ENCODE measurements at places on chromosomes 12 and 14. TPM values are rescaled to one million over a fixed set of nuclear protein-coding genes. Genes with fewer than 3 reads are reported as not detected.

DNA sequence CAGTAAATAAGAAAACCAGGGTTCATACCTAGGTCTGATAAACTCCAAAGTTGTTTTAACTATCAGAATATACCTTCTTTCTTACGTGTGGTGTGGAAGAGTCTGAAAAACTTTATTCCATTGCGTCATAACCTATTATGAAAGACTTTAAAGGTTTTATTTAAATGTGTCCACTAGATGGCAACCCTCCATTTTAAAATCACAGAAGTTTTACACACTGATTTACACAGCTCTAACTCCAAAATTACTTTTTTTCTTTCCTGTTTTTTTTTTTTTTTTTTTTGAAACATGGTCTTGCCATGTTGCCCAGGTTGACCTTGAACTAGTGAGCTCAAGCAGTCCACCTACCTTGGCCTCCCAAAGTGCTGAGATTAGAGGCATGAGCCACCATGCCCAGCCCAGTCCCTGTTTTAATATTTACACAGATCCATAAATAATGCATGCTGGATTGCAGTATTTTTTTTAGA is 17.3 kb upstream of the TMPRSS12 start:
- no peak for DNase-seq
- no peak overlapping the region for H3K4me3 ChIP-seq
- H3K27me3 ChIP-seq: no peaks in the 10 kb centered on the region
- no peaks in the 10 kb centered on the region for H3K36me3 ChIP-seq
- no peaks in the 10 kb centered on the region for H3K4me1 ChIP-seq

DNA sequence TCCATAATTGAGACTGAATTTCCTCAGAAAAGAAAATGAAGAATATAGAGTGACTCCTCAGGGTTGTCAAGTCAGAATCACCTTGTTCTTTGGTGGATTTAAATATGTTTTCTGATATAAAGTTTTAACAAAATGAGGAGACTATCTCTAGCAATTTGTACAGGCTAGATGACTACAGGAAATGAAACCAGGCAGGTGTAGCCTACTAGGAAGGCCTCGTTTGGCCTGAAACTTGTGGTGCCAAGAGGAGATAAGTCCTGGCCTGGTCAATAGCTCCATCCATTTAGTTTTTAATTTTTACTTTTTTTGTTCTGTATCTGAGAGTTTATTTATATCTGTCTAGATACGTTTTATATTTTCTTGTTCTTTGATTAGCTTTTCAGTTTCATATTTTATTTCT is 41.5 kb downstream of the SNAPC1 start:
- no peak for DNase-seq
- H3K27ac ChIP-seq: no peak overlapping the region
- no peaks in the 10 kb centered on the region for H3K36me3 ChIP-seq
- H3K4me3 ChIP-seq: no peak overlapping the region
- H3K4me1 ChIP-seq: no peaks in the 10 kb centered on the region

GRCh38 chr14:88269806-88270420 is 53.2 kb downstream of the KCNK10 start:
- no peaks in the 10 kb centered on the region for H3K36me3 ChIP-seq
- no peak for DNase-seq
- peaks cover 32% of the 10 kb centered on the region for H3K27me3 ChIP-seq
- no peak overlapping the region for H3K27ac ChIP-seq

C12orf50 gene
- 0.33 TPM for total RNA-seq

DNA sequence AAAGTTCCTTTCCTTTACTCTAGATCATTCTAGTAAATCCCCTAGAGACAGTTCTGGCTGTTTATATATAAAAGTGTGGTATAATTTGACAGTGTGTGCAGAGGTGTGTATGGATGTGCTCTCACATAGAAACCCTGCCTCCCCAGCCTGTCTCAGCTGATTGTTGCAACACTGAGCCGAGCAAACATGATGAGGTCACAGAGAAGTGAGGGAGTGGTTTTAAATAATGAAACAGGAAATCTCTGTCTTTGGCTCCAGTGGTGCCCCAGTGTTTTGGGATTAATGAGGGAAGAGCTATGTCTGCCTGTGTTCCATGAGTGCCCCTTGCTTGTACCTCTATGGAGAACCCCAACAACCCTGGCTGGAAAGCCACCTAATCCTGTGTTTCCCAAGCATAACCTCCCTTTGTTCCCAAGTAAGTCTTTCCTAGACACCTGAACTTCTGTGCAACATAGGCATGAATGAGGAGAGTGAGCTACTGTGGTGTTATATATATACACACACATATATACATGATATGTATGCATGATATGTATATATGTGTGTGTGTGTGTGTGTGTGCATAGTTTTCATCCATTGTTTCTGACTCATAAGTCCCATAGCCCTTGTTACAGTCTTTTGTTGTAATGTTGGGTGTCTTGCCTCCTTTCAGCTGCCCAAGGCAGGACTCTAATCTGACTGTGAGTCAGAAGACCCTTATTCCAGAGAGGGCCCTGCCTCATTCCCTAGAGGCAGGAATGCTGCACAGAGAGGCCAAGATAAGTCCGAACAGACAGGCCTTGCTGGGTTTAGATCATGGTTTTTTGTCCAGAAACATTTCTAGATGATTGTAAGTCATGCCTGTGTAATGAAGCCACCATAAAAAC is 18.0 kb downstream of the TRAF3 start:
- H3K27ac ChIP-seq: peak overlapping the region; percentile 77
- no peaks in the 10 kb centered on the region for H3K27me3 ChIP-seq
- H3K36me3 ChIP-seq: peaks cover 8% of the 10 kb centered on the region
- H3K4me3 ChIP-seq: no peak overlapping the region
- peak; percentile 62 for DNase-seq
- no peaks in the 10 kb centered on the region for H3K4me1 ChIP-seq

TRHDE gene
- 31.6 TPM for total RNA-seq

GRCh38 chr12:115762936-115763335 is 514.6 kb downstream of the MED13L start:
- H3K4me1 ChIP-seq: no peaks in the 10 kb centered on the region
- DNase-seq: no peak
- no peak overlapping the region for H3K4me3 ChIP-seq
- no peaks in the 10 kb centered on the region for H3K36me3 ChIP-seq
- no peaks in the 10 kb centered on the region for H3K27me3 ChIP-seq
- no peak overlapping the region for H3K27ac ChIP-seq

GRCh38 chr14:42323426-42323825 is 716.8 kb downstream of the LRFN5 start:
- no peak overlapping the region for H3K27ac ChIP-seq
- DNase-seq: no peak
- H3K36me3 ChIP-seq: no peaks in the 10 kb centered on the region
- H3K27me3 ChIP-seq: no peaks in the 10 kb centered on the region
- no peaks in the 10 kb centered on the region for H3K4me1 ChIP-seq
- H3K4me3 ChIP-seq: no peak overlapping the region

FAM181A gene
- not detected for total RNA-seq

DNA sequence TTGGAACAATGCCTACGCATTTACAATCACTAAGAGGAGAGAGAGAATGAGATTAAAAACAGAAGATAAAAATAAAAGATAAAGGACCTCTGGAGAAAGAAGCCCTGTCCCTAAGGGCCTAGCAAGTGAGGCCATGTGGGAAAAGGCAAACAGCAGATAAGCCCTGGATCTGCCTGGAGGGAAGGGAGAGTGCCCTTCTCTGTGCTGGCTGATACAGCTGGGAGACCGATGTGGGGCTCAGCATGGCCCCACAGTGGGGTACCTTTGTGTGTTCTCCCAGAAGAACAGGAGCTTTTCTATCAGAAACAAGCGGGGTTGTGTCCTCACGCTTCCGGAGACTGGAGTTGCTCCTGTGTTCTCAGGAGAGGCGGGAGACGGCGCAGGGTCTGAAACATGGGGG is 59.9 kb downstream of the TMCC3 start:
- H3K27me3 ChIP-seq: no peaks in the 10 kb centered on the region
- no peak overlapping the region for H3K4me3 ChIP-seq
- DNase-seq: no peak
- H3K36me3 ChIP-seq: no peaks in the 10 kb centered on the region
- no peak overlapping the region for H3K27ac ChIP-seq

DNA sequence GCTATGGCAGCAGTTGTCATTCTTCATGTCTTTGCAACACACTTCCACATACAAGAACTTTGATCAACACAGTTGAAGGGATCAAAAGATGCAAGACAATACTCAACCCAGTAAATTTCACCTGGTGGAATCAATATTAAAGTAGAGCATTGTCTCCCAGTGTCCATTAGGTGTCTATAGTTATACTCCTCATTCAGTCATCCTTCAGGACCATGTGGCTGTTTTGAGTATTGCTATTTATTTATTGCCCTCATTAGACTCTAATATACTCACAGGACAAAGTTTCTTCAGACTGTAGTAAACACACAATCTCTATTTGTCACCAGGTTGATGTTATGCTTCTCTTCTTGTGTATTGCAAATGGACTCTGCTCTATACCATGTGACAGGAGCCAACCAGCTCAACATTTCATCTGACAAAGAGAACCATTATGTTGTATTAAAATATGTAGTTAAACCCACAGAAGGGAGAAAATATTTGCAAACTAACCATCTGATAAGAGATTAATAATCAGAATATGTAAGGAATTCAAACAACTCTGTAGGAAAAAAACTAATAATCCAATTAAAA is 146.6 kb downstream of the TGFB3 start:
- no peak for DNase-seq
- no peak overlapping the region for H3K27ac ChIP-seq
- peaks cover 7% of the 10 kb centered on the region for H3K36me3 ChIP-seq
- H3K4me1 ChIP-seq: no peaks in the 10 kb centered on the region
- no peak overlapping the region for H3K4me3 ChIP-seq

GRCh38 chr14:36807727-36808126 is 146.1 kb downstream of the PAX9 start:
- no peak overlapping the region for H3K27ac ChIP-seq
- H3K4me3 ChIP-seq: no peak overlapping the region
- no peaks in the 10 kb centered on the region for H3K4me1 ChIP-seq
- H3K27me3 ChIP-seq: no peaks in the 10 kb centered on the region

GRCh38 chr12:106855221-106855758 is 80.8 kb downstream of the RIC8B start:
- DNase-seq: no peak
- H3K27me3 ChIP-seq: no peaks in the 10 kb centered on the region
- peaks cover 8% of the 10 kb centered on the region for H3K36me3 ChIP-seq
- H3K27ac ChIP-seq: no peak overlapping the region
- H3K4me3 ChIP-seq: no peak overlapping the region

CCDC197 gene
- not detected for total RNA-seq

- no peak for DNase-seq
- peak overlapping the region; percentile 24 for H3K4me3 ChIP-seq
- no peaks in the 10 kb centered on the region for H3K27me3 ChIP-seq
- peaks cover 45% of the 10 kb centered on the region for H3K36me3 ChIP-seq
- peaks cover 33% of the 10 kb centered on the region for H3K4me1 ChIP-seq
These were observed 6.2 kb downstream of the TNFAIP2 start for GRCh38 chr14:103129301-103130016.

GRCh38 chr12:117356048-117356447 is 5.4 kb downstream of the NOS1 start:
- H3K4me1 ChIP-seq: no peaks in the 10 kb centered on the region
- H3K27ac ChIP-seq: peak overlapping the region; percentile 55
- DNase-seq: no peak
- H3K27me3 ChIP-seq: peaks cover 64% of the 10 kb centered on the region

KCNJ8 gene
- total RNA-seq: not detected

DNA sequence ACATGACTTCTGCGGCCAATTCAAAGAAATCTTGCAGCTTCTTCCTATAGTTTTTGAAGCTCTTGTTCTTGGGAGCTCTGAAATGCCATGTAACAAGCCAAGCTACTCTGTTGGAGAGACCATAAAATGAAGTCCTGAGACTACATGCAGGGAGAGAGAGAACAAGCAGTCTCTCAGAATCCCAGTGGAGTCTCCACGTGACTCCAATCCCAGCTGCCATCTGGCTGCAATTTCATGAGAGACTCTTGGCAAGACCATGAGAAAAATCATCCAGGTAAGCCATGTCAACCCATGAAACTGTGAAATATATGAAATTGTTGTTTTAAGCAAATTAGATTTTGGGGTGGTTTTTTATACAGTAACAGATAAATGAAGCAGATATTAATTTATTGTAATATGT is 54.4 kb downstream of the KLRG1 start:
- H3K36me3 ChIP-seq: no peaks in the 10 kb centered on the region
- H3K27me3 ChIP-seq: peaks cover 19% of the 10 kb centered on the region
- no peak overlapping the region for H3K4me3 ChIP-seq
- DNase-seq: no peak
- no peaks in the 10 kb centered on the region for H3K4me1 ChIP-seq

All from Calu3 (cell line).